ENCODE measurements at places on chromosomes 7 and 10.

- DNase-seq: no peak
Observed at GRCh38 chr7:53947732-53948131, 594.4 kb upstream of the VSTM2A start.

DNA sequence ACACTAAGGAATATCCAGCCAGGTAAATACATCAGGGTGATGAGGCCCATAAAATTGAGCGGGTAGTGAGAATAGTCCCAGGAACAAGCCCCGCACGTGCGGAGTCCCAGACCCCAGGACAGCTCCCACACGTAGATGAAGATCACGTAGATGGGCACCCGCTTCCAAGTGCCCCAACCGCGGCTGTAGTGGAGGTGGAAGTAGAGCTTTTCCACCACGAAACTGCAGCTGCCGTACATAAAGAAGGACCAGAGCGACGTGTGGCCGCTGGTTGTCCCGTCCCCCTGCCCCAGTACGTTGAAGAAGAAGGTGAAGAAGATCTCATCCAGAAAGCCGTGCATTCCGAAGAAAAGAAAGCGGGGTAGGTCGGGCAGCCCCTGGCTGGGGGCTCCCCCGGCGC, 948 bp downstream of the TMEM229A start:
- DNase-seq: no peak

- DNase-seq: no peak
Observed at GRCh38 chr7:158809596-158809995, 19.7 kb downstream of the ESYT2 start.

GRCh38 chr10:50556237-50557120, 67.3 kb downstream of the SGMS1 start:
- DNase-seq: no peak

DNA sequence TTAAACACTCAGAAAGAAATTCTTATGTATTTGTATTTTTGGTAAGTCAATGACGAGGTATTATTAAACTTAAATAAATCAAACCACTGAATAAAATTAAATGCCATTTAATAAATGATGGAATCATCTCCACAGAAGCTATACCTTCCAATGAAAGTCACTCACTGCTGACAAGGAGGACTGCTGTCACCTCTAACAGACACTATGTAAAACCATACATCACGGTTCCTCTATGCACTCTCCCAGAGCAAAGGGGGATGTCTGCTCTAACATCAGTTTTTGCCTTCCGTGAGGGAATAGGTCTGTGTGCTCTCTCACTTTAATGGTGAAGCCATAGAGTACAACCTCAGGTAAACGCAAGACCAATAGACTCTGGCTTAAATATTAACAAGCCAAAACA, 99.7 kb upstream of the DDC start:
- no peak for DNase-seq

GRCh38 chr7:130804220-130804619, 70.2 kb upstream of the KLF14 start:
- DNase-seq: no peak
